ENCODE measurements at places on chromosomes 12 and 14.

GRCh38 chr12:227923-228845, 14.2 kb upstream of the SLC6A12 start:
- no peak for DNase-seq

- no peak for DNase-seq
Measured at GRCh38 chr14:75371297-75371696, 56.5 kb upstream of the JDP2 start.

DNA sequence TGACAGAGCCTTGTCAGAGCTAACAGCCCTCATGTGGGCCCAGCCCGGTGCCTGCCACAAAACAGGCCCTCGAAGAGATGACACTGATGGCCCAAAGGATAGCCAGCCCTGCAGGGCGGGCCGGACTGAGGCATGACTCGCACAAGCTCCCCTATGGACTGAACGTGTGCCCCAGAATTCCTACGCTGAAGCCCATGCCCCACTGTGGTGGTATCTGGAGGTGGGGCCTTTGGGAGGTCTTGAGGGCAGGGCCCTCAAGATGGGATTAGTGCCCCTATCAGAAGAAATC, 38.6 kb downstream of the CHGA start:
- DNase-seq = no peak

GRCh38 chr12:112005419-112006395, 7.3 kb downstream of the TMEM116 start:
- DNase-seq = no peak

DNA sequence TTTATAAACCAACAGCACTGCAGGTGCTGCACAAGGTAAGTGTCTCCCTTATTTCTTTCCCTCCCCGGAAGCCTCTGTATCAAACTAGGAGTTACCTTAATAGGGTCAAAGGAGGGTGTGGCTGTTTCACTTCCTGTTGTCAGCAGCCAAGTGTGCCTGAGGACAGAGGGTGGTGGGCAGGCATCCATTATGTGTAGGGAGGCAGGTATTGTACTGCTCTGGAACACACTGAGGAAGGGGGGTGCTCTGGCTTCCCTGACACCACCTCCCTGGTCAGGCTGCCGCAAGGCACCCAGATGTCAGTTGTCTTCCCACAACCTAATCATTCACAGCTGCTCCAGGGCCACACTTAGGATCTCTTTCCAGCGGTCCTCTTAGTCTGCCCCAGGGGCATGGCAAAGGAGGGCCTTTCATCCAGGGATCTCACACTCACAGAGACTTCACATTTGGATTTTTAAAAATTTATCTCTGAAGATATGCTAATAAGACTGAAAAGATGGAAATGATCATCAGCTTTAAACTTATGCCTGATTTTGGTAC, 132.0 kb upstream of the ARHGAP5 start:
- no peak for DNase-seq

- DNase-seq = no peak
Measured at GRCh38 chr12:116033765-116034164, 243.7 kb downstream of the MED13L start.

Measured in NCI-H1105 (cell line).